Aorta (tissue), 5 donors: ENCODE measurements at places on chromosomes 3 and 15.

GRCh38 chr3:5149306-5149880 lies 27.3 kb downstream of the ARL8B start:
- DNase-seq: no peak

GRCh38 chr3:138467931-138468330 lies 33.5 kb downstream of the ESYT3 start:
- no peak for DNase-seq

DNA sequence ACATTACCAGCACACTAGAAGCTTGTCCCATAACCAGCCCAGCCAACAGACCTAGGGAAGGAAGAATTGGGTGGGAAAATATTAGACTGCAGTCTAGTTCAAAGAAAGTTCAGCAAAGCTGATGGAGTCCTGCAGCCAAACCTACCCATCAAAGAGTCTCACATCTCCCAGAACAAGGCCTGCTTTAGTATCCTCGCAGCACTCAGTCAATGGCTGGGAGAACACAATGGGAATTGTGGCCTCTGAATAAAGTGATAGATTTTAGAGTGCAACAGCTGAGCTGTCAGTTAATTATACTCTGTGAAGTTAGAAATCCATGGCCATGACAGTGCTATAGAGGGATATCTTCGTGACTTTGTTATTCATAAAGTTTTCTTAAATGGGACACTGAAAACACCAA lies 207.2 kb upstream of the NAALADL2 start:
- no peak for DNase-seq

DNA sequence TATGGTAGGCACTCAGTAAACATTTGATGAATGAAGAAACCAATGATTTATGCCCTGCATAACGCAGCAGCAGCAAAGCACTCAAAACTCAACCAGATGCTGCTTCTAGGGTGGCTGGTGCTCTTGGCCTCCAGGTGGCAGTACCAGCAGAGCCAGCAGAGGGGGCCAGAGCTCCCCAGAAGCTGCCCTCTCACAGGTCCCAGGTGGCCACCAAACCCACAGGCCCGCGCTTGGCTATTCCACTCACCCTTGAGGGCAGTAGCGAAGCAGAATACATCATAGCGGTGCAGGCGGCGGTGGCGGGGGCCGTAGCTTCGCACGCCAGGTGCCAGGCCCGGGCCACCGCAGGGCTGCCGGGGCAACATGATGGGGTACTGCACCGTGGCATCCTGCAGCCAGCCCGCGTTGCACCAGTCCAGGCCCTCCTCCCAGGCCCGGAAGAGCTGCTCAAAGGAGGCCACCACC lies 16.6 kb downstream of the HAPLN3 start:
- DNase-seq: no peak

DNA sequence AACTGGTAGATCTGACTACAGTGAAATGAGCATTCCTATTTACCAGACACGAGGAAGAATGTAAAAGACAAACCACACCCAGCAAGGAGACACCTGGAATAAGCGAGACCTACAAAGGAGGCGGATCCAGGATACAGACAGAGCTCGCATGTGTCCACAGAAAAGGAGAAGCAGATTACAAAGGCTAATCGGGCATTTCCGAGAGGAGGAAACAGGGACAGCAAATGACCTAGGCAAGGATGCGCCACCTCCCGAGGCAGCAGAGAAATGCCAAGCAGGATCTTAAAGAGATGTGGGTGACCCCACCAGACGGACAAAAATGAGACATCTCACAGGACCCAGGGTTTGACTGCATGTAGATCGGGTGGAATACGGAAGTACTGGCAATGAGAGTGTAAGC lies 63.2 kb upstream of the IQSEC1 start:
- DNase-seq: peak; percentile 9

- no peak for DNase-seq
Measured at GRCh38 chr3:72081471-72082185, 296.7 kb upstream of the PROK2 start.

- DNase-seq: no peak
Measured at GRCh38 chr3:94241986-94242385, 179.1 kb downstream of the NSUN3 start.

- DNase-seq: no peak
Measured at GRCh38 chr3:36648241-36649034, 115.9 kb downstream of the DCLK3 start.

GRCh38 chr3:177333533-177334520 lies 136.5 kb upstream of the TBL1XR1 start:
- peak; percentile 72 for DNase-seq

GRCh38 chr3:39166134-39166710 lies 12.8 kb upstream of the CSRNP1 start:
- DNase-seq: no peak

DNA sequence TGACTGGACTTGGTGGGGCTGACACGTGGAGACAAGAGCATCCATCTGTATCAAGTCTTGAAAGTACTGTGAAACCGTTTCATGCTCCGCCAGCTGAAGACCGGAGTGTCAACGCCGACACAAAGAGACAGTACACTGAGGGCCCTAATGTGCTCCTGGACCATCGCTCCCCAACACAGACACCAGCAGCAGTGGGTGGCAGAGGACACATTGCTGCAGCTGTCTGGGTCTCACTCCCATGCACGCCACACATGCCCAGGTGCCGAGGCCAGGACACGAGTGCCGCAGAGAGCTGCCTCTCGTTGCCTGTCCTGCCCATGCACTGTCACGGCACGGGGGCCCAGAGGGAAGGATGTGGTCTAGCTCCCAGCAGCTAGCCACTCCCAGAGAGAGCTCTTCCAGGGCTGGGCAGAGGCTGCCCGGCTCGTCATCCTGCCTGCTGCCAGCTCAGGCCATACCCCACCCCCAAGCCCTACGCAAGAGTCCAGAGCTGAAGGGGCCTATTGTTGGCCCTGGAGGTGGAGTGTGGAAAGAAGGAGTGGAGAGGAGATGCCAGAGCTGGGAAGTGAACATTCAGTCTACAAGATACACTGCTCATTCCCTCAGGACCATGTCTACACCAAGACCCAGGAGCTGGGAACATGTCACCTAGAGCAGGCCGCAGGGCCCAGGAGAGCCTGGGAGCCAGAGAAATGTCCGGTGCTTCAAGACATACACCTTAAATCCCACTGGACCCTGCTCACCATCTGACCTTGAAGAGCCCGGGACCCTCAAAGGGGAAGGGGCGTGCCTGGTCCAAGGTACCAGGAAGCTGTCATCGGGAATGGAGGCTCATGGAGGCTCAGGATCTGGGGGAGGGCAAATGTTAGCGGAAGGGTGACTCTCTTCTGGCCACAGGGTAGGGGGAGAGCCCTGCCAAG lies 7.7 kb downstream of the TNK2 start:
- peak; percentile 82 for DNase-seq

GRCh38 chr3:167466966-167467365 lies 6.9 kb downstream of the SERPINI2 start:
- DNase-seq: no peak

- DNase-seq: no peak
Measured at GRCh38 chr3:52247409-52248164, 2.0 kb downstream of the PPM1M start.

- DNase-seq: no peak
Measured at GRCh38 chr3:140258222-140258724, 323.3 kb downstream of the CLSTN2 start.

GRCh38 chr15:38652998-38653397 lies 88.4 kb upstream of the RASGRP1 start:
- DNase-seq: no peak

DNA sequence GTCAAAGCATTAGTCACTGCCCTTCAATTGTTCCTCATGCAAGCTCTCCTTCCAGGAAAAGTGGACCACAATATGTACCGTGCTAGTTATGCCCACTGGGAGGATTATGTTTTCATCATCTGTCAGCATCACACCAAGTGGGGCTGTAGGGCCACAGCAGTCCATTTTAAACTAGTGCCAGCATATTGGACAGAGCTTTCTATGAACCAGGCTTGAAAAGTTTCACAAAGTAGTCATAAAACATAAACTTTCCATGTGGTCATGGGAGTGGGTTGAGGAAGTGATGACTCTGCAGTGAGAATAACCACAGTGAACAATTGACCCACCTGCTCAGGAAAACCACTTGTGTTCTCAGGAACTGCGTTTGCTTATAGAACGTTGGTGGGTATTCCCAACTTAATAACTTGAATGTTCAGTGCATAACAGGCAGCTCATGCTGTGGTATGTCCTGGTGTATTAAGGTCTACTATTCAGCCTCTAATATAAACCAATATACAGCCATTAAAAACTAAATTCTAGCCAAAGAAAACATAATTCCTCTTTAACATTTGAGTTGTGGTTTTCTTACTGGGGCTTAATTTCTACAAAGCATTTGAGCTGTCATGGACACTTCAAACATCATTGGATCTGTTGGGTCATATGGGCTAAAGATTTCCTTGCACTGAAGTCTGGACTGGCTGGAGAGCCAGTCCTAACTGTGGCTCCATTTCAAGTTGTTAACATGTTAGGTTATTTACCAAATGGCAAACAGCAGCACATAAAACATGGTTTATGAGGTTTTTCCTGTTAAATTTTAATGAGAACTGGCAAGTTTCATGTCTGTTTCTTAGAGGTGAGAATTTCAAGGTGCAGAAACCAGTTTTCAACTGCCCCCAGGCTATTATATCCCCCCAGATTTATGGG lies 274.1 kb downstream of the OTOL1 start:
- no peak for DNase-seq

- DNase-seq: no peak
Measured at GRCh38 chr15:96807361-96807760, 476.9 kb downstream of the NR2F2 start.

DNA sequence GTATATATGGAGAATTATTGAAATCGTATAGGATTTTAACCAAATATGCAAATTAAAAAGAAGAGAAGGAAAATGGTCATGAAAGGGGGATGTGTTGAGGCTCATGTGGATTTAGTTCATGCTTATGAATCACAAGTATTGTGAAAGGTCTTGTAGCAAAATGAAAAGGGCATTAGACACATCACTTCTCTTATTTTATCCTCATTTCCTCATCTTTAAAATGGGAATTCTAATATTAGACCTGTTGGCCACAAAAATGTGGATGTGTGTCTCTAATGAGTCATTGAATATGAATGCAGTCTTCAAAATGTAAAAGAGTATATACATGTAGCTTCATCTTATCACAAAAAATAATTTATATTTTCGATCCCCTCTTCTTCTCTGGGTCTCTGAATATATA lies 14.9 kb upstream of the ALCAM start:
- DNase-seq: no peak

DNA sequence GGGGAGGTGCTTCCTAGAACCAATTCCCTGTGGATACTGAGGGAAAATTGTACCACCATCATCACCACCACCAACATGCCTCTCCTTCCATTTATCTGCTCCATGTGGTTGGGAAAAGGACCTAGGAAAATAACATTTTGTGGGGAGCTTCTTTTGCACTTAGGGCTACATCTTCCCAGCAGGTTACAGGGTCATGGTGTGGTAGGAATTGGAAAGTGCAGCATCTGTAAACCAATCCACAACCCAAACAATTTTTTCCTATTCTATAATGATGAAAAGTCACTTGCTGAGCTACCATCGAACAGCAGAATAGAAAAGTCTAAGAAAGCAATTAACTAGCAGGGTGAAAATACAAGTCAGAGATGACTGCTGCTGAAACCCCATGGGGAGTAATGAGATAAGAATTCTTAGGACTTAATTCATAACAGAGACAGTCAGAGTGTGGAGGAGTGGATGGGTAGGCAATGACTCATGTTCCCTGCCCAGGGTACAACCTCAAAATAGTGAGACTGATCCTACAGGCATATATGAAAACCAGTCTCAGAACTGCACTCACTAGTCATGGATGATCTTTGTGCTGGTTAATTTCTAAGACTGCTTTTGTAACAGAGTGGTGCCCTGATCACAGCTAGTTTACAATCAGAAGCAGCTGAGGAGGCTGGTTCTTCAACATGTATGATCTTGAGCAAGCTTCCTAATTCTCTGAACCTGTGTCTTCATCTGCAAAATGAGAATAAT lies 38.1 kb upstream of the LEKR1 start:
- no peak for DNase-seq

DNA sequence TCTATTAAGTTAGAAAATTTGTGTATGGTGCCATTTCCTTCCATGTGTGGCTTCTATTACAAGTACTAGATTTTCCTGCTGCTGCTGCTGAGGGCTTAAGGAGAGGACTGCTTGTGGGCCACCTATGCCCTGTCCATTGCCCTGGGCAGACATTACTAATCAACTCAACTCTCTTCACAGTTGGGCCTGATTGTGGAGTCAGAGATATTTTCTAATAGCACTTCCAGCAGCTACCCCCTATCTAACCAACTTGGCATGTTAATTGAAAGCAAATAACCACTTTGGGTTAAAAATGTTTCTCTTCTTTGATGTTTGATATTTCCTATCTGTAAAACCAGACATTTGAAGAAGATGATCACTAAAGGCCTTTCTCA lies 242.0 kb downstream of the EDEM1 start:
- DNase-seq: no peak

- no peak for DNase-seq
Measured at GRCh38 chr3:152885076-152885475, 50.1 kb downstream of the P2RY1 start.

GRCh38 chr3:86451749-86452148 lies 539.2 kb downstream of the VGLL3 start:
- DNase-seq: no peak

DNA sequence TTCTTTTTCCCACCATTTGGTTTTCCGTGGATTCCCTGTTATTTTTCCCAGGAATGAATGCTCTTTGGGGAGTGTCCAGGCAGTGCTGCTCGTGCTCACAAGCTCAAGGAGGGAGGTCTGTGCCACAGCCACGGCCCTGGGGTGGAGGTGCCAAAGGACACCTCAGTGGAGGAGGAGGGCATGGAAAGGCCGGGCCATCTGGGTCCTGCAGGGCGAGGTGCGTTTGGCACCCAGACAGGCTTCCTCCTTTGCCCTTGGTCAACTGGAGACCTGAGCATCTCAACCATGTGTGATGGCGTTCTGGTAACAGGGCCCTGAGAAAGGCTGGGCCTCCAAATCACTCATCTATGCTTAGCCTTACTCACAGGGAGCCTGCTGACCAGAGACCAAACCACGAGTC lies 25.4 kb downstream of the KY start:
- no peak for DNase-seq

DNA sequence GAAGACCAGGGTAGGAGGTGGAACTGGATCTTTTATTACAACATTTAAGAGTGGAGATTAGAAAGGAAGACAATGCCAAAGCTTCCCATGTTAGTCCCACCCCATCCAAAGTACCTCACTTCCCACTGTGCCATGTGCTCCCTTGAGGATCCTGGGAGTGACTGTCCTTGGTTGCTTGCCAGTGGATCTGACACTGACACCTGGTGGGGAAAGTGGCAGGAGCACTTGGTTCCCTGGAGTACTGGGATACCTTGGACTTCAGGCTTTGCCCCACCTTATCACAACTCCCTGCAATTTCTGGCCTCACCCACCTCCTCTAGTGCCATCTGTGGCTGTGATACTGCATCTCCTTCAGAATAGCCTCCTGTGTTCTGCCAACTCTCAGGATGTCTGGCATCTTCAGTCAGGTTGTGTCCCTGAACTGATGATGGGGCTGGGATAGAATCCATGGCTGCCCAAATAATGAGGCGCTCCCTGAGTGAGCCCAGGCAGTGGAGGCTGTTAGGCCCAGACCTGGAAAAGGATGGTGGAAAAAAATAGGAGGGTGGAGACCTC lies 1.3 kb downstream of the ELL3 start:
- DNase-seq: no peak
